ENCODE measurements at places on chromosomes 2 and 18.
A peak's percentile ranks its signal among the peaks of the same experiment; 100 is the strongest.

GRCh38 chr2:28428486-28428885 lies 35.8 kb downstream of the FOSL2 start:
- DNase-seq: no peak

- DNase-seq: no peak
Observed at GRCh38 chr2:42192652-42193566, 23.8 kb downstream of the EML4 start.

GRCh38 chr2:139790807-139791752 lies 1010.9 kb upstream of the NXPH2 start:
- no peak for DNase-seq

DNA sequence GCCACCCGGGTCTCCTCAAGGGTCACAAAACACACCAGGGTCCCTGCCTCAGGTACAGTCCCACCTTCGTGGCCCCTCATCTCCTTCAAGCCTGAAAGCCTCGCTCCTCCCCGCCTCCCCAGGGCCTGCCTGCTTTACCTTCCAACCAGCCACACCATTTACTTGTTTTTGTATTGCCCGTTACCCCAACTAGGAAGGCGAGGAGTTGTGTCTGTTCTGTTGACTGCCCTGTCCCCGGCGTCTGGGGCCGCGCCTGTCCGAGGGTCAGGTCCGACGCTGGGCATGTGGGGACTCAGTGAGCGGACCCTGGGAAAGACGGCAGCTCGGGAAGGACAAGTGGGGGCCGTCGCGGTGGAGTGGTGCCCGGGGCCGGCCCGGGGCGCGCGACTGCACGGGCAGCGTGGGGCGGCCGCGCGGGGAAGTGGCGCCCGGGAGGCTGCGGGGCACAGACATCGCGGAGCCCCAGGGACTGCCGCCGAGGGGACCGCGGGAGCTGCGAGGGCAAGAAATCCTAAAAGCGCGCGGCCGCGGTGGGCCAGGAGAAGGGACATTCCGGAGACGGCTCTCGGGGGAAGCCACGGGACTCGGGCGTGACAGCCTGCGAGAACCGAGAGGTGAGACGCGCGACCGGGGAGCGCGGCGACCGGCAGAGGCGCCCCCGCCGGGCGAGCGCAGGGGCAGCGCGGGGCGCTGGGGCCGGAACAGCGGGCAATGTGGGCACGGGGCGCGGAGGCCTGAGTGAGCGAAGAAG lies 797 bp upstream of the GRHL1 start:
- peak; percentile 44 for DNase-seq

DNA sequence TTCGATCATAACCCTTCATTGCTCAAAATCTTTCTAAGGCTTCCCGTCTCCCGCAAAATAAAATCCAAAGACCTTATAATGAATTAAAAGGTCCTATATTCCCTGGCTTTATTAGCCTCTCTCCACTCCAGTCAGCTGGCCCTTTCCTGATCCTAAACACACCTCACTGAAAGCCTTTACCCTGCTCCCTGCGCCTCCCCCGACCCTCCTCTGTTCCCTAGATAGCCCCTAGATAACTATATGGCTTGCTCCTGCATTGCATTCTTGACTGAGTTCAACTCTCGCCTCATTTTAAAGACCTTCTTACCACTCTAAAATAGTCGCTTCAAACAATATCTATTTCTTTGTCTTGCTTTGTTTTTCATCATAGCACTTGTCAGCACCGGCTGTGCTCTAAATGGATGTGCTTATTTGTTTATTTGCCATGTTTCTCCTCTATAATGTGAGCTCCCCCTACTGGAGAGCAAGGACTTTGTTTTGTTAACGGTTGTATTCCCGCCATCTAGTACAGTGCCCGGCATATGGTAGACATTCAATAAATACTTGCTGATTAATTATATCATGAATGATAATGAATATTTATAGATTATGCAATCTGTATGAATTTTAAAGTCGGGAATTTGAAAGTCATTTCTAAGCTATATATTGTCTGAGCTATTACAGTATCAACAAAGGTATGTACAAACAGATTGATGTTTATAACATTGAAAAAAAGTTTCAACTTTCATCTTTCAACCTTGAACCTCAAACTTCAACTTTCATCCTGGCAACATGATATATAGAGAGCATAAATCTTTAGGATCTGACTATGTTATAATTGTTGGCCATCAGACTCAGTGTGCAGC lies 32.4 kb upstream of the VIT start:
- DNase-seq: no peak

DNA sequence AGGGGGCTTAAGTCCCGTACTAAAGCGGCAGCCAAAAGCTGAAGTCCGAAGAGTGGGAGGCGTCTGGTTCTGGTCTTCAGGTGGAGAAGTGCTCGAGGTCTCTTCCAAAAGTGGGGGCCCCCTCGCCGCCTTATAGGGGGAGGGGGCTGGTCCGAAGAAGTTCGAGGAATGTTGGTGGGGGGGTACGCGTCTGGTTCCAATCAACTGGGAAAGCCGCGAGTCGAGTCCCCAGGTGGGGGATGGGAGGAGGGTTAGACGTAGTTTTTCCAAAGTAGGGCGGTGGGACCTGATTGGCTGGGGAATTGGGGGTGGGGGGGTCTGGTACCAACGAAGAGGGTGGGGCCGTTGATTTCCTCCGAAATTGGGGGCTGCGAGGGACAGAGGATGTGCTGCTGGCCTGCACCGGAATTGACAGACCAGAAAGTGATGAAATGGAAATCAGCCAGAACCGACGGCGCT lies 594 bp downstream of the ITM2C start:
- no peak for DNase-seq

DNA sequence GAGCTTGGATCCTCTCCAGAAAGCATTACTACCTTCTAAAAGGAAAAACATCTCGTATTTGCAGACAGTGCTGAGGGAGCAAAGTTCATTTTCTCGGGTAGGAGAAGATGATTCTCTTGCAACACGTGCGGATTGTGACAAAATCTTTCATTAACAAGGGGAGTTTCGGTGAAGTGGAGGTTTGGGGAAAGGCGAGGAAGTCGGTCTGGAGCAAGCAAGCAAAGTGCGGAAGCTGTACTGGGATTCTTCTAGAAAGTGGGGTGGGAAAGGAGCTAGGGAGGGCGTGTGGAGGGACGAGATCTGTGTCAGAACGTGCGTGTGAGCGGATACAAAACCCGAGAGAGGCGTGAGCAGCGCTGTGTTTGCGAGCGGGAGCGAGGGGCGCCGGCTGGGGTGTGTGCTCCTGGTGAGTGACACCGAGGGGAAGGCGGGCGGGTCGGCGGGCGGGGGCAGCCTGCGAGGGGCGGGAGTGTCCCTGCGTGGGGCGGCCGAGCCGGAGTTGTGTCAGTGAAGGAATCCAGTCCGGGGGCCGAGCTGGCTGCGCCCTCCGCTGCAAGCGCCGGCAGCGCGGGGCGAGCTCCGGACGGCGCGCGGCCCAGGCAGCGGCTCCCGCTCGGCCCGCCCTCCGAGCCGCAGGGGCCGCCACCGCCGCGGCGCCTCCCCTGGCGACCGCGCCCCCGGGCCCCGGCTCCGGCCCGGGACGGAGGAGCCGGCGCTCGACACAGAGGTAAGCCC lies at the start of gene SPATS2L:
SPATS2L (plus strand) TSS at position 498 of the 735 bp plus-strand sequence. CDS start 82,552 bp downstream, outside the sequence.
- DNase-seq: peak; percentile 31

GRCh38 chr18:69943021-69943420 lies 4.7 kb downstream of the CD226 start:
- peak; percentile 16 for DNase-seq

DNA sequence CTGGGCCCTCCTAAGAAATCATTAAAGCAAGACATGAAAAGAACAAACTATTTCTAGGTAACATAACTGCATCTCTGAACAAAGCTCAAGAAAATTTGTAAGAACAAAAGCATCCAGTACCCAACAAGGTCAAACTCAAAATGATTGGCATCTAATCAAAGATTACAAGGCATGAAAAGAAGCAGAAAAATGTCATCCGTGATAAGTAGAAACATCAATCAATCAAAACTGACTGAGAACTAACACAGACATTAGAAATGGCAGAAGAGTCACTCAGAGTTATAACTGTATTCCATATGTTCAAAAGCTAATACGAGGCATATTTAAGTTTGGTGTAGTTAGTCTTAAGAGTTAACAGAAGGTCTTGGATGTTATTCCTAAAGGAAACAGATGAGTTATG lies 80.9 kb downstream of the VWA3B start:
- DNase-seq: no peak

DNA sequence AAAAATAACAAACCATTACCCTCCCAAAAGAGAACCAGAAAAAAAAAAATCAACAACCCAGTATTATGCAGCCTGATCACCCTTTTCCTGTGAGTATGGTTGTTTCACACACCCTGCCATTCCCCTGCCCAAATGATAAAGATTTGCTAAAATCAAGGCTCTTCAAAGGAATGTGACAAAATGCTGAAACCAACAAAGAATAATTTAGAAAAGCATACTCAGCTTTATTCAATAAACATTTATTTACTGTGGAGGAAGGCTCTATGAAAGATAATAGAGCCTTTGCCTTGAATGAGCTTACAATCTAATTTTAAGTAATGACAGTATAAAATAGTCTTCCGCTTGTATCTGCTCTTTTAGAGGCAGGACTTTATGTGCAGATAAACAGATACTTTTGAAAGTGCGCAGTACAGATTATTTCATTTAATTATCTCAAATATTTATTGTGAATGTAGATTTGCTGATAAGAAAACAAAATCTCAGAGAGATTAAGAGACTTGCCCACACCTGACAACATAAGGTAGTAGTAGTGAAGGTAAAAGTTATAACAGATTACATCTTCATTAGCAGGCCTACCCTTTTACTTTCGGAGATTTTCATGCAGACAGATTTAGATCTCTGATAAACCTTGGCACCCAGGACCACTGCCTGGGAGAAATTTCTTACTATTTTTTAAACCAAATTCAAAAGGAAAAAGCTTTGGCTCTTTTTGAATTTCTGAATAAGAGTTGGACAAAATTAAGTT lies 211.9 kb downstream of the SRBD1 start:
- no peak for DNase-seq

- DNase-seq: no peak
Observed at GRCh38 chr2:201698588-201699226, at the start of gene MPP4. MPP4 (minus strand) TSS chr2:201698644; CDS start chr2:201693954, 4,690 bp downstream.

- DNase-seq: no peak
Observed at GRCh38 chr2:45706033-45706432, 54.6 kb downstream of the PRKCE start.

- no peak for DNase-seq
Observed at GRCh38 chr2:69612707-69613106, 30.8 kb downstream of the AAK1 start.
